ENCODE measurements at places on chromosomes 6 and 20. TPM values are rescaled to one million over a fixed set of nuclear protein-coding genes. Genes with fewer than 3 reads are reported as not detected.

The FLRT3 gene
- 0.27 TPM for total RNA-seq

The STXBP5 gene
- 19.7 TPM for total RNA-seq

The PLCB1 gene
- total RNA-seq: 0.94 TPM

The SLC35D3 gene
- total RNA-seq: not detected

The PSORS1C2 gene
- total RNA-seq: not detected

The LGSN gene
- 0.07 TPM for total RNA-seq

The TPD52L2 gene
- 152 TPM for total RNA-seq

The SLX4IP gene
- 10.3 TPM for total RNA-seq

The TRIM40 gene
- not detected for total RNA-seq

The SSTR4 gene
- not detected for total RNA-seq

The SPEF1 gene
- total RNA-seq: 0.34 TPM

The TP53TG5 gene
- not detected for total RNA-seq

The PDE10A gene
- total RNA-seq: 0.07 TPM
